CD4-positive, alpha-beta memory T cell (primary cell): ENCODE measurements at places on chromosomes 13 and 19.
A peak's percentile ranks its signal among the peaks of the same experiment; 100 is the strongest.

DNA sequence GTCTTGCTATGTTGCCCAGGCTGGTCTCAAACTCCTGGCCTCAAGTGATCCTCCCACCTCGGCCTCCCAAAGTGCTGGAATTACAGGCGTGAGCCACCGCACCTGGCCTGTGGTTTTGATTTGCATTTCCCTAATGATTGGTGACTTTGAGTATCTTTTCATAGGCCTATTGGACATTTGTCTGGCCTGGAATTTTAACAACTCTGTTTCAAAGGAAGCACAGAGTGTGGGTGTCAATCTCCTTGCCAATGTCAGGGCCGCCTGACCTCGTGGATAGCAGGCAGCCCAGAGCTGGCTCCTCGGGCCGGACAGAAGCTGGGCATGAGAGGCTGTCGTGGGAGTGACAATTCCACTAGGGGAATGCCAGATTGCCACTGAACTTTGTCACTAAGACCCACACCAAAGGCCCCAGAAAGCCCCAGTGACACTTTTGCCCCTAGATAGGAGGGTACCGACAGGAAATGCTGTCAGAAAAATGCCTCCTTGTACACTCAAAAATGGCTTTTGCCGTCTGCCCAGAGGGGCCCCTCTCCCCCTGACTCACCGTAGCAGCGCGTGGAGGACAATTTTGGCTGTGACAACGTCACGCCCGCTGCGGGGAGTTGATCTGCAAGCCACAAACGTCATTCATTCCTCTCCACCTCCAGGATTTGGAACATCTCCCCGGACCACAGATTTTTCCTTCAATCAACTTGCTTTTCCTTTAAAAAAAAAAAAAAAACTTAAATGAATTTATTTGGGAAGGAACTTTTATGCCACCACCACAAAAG, 11.7 kb upstream of the ADGRE5 start:
- DNase-seq = peak; percentile 89

- no peak for DNase-seq
Observed at GRCh38 chr13:38430796-38431195, 81.1 kb downstream of the UFM1 start.

GRCh38 chr13:44815623-44816022, 173.6 kb downstream of the NUFIP1 start:
- DNase-seq = no peak

DNA sequence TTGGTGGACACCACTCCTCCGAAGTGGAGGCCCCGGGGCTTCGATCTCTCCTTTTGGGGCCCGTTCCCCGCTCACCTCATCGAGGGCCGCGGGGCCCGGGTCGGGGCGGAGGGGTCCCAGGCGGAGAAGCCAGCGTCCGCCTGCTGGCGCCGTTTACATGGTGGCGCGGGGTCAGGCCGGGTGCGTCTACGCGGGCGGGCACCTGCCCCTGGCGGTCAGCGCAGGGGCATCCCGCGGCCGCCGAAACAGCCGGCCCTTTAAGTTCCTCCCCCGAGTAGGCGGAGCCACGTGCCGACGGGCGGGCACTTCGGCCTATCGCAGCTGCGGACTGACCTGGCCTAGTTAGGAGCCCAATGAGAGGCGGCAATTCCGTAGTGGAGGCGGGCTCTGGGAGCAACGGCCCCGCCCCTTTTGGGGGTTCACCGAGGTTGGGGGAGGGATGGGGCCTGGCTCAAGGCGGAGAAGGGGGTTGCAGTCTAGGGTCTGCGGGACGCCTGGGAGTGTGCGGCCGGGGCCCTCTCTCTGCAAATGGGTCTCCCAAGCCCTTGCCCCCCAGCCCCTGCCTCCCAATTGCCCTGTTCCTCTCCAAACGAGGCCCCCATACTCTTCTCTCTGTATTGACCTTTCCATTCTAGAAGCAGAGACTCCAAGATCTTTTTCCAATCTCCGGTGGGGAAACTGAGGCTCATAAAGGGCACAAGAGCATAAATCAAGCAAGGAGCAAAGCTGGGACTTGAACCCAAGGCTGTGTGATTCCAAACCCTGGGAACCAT, at the start of gene ABHD8:
ABHD8 (minus strand) TSS at position 259 of the 773 bp plus-strand sequence. CDS start 1,809 bp downstream, outside the sequence.
- peak; percentile 94 for DNase-seq

DNA sequence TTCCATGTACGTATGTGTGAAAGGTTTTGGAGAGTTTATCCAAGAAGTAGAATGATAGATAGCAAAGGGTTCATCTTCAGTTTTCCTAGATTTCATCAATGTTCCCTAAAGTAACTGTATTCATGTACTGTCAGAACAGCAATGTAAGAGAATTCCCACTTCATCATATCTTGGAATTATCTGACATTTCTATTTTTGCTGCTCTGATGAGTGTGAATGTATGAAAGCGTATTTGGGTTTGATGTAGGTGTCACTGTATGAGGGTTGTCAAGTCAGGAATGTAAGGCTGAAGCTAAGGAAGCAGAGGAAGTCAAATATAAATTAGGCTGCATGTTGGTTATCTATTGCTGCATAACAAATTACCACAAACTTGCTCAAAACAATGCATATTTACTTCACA, 7.2 kb upstream of the KATNAL1 start:
- no peak for DNase-seq

- peak; percentile 42 for DNase-seq
Observed at GRCh38 chr19:48842789-48843162, 6.5 kb upstream of the HSD17B14 start.
